ENCODE measurements at places on chromosomes 3 and 15.

GRCh38 chr3:153760948-153761347, 360.2 kb upstream of the ARHGEF26 start:
- DNase-seq, result no peak

- DNase-seq, result no peak
Observed at GRCh38 chr3:40793730-40794129, 269.0 kb downstream of the ZNF621 start.

GRCh38 chr15:63460210-63461155, 43.9 kb upstream of the USP3 start:
- no peak for DNase-seq

- no peak for DNase-seq
Observed at GRCh38 chr3:118480101-118480860, 554.4 kb downstream of the IGSF11 start.

- no peak for DNase-seq
Observed at GRCh38 chr3:137770835-137771399, 6.8 kb downstream of the SOX14 start.

DNA sequence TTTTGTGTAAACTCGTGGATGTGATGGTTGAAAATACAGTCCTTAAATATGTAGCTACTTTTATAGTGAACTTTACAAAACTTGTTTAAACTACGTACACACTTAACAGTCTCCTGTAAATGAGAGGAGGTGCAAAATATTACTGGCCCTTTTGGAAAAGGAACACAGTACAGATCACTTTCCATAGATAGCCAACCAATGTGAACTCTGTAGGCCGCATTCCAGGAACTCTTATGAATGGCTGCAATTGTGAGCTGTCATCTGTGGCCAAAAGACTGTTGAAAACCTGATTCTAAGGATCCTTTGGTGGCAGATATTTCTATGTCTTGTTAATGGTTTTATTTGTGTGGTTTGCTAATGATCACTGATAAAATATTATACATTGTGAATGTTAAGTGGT, 6.2 kb downstream of the TSC22D2 start:
- no peak for DNase-seq

DNA sequence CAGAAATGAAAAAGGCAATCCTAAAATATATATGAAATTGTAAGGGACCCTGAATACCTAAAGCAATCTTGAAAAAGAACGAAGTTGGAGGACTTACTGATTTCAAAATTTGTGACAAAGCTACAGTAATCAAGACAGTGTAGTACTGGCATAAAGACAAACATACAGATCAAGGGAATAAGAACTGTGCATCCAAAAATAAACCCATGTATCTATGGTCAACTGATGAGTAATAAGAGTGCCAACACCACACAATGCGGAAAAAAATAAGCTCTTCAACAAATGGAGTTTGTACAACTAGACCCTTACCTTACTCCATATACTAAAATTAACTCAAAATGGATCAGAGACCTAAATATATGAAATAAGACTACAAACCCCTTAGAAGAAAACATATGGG, 29.6 kb downstream of the GSK3B start:
- no peak for DNase-seq

DNA sequence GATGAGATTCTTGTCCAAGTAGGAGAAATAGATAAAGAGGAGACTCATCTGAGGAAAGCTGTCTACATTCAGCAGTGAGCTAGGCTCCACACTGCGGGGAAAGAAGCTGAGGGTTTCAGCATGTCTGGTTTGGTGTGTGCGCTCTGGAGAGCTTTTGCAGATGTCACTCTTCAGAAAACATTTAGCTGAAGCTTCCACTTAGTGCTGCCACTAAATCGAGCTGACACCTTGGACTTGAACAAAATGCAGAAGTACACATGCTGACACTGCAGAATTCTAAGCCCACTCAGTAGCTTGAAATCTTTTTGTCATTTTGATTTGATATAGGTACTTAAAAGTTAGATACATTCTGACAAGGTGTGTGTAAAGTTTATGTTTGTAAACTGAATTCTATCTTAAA, 32.3 kb upstream of the CRTC3 start:
- DNase-seq, result no peak

- no peak for DNase-seq
Observed at GRCh38 chr3:48064292-48064829, 48.1 kb upstream of the MAP4 start.

DNA sequence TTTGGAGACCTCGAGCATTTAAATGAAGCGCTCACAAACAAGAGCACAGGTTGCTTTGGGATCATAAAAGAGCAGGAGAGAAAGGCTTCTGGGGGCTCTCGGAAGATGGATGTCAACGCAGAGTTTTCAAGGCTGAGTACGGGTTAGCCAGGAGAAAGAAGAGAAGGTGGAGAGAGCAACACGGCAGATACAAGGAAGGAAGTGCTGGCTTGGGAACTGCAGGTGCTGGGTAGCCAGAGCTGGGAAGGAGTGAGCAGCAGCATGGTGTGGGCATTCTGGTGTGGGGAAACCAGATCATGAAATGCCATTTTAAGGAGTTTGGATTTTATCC, 580 bp upstream of the RUBCN start:
- DNase-seq, result no peak

GRCh38 chr3:193590088-193590856, 2.7 kb upstream of the OPA1 start:
- DNase-seq, result no peak

GRCh38 chr3:67614195-67614594, 40.2 kb downstream of the SUCLG2 start:
- DNase-seq, result no peak

DNA sequence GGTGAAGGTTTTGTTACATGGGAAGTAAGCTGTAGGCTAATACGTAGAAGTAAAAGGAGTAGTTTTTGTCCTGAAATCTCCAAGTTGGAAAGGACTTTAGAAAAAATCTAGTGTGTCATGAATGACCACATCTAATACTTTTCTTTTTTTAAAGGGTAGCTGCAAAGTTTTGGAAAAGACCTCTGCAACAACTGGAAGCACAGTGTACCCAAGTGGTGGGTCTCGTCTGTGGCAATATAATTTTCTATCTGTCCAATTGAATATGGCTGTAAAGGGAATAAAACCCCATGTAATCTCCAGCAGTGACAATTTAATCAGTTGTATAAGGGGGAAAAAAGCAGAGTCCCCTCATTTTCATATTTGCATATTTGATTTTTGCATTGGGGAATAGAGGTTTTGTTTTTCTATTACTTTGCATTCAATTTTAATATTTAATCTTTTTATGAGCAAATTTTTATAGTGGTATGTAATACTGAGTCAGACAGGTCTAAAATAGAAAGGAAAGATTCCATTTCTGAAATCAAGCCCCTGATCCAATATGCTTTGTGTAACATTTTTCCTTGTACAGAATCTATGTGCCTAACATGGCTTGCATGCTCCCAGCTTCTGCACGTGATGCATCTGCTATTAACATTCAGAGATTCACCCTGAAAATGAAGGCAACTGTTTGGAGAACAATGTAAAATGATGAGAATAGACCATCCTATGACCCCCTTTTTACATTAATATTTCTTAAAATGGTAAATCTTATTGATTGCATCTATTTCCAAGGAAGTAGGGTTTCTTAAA, 531.4 kb downstream of the ZIC1 start:
- DNase-seq, result no peak

DNA sequence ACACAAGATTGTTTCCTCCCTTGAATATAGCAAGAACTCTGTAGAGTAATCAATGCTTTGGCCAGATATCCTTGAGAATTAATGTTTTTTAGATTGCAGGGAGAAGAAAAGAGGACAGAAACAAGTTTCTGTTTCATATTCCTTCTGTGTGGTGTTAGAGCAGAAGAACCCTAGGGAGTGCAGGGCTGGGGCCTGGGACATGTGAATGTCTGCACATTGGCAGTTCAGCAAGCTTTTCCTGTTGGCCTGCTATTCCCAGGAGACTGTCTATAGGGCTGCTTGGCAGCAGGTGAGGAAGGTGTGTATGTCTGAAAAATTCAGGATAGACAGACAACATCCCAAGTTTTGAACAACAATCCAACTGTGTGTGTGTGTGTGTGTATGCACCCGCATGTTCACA, 13.6 kb upstream of the CNBP start:
- no peak for DNase-seq

- DNase-seq, result peak; percentile 63
Observed at GRCh38 chr15:59104912-59105732, at the start of gene CCNB2. TSS of gene CCNB2 (plus strand) at chr15:59105146. CDS start at chr15:59105269, 123 bp downstream.

- DNase-seq, result no peak
Observed at GRCh38 chr15:52464478-52464877, 64.2 kb downstream of the MYO5A start.

All from activated CD8-positive, alpha-beta memory T cell treated with anti-CD3 and anti-CD28 coated beads for 1 hour (primary cell).